ENCODE measurements at places on chromosomes 1 and 21. TPM values are rescaled to one million over a fixed set of nuclear protein-coding genes. Genes with fewer than 3 reads are reported as not detected.

Gene RGS13
- total RNA-seq, result not detected

Gene SPRR2B
- not detected for total RNA-seq

Gene BMP8A
- not detected for total RNA-seq

Gene LENEP
- total RNA-seq, result 1.4 TPM

Gene CRYAA
- total RNA-seq, result not detected

Gene SUSD4
- total RNA-seq, result not detected

Gene LAMC2
- 0.07 TPM for total RNA-seq

Gene KRTAP20-3
- not detected for total RNA-seq

Gene LYPD8
- total RNA-seq, result not detected

Gene FCRL1
- not detected for total RNA-seq

DNA sequence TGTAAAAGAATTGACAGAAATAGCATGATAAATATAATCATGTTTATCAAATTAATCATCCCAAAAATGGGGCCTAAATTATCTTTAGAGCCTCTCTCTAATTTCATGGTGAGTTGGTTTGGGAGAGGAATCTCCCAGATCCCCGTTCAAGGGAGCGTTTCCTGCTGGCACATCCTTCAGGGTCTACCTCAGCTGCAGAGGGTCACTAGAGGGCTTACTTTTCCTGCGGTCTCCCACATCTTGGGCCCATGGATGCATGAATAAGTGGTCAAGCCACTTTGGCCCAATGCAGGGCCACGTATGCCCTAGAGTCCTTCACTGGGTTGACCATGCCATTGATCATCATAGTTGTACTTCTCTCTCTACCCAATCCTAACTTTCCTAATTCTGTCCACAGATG, 164.1 kb downstream of the USP25 start:
- no peaks in the 10 kb centered on the region for H3K36me3 ChIP-seq
- H3K4me1 ChIP-seq, result no peaks in the 10 kb centered on the region
- no peak overlapping the region for H3K4me3 ChIP-seq
- H3K27me3 ChIP-seq, result no peaks in the 10 kb centered on the region
- no peak overlapping the region for H3K27ac ChIP-seq

- no peak overlapping the region for H3K4me3 ChIP-seq
- no peaks in the 10 kb centered on the region for H3K27me3 ChIP-seq
- peaks cover 29% of the 10 kb centered on the region for H3K36me3 ChIP-seq
- no peak overlapping the region for H3K27ac ChIP-seq
Observed at GRCh38 chr1:147652306-147652705, 18.0 kb downstream of the ACP6 start.

- H3K27me3 ChIP-seq, result no peaks in the 10 kb centered on the region
- H3K36me3 ChIP-seq, result peaks cover 70% of the 10 kb centered on the region
- DNase-seq, result peak; percentile 45
- H3K4me1 ChIP-seq, result peaks cover 29% of the 10 kb centered on the region
- H3K27ac ChIP-seq, result no peak overlapping the region
Observed at GRCh38 chr1:89112871-89113613, 12.9 kb downstream of the GBP2 start.

- peak overlapping the region; percentile 64 for H3K27ac ChIP-seq
- peak overlapping the region; percentile 35 for H3K4me3 ChIP-seq
- H3K36me3 ChIP-seq, result no peaks in the 10 kb centered on the region
- peaks cover 26% of the 10 kb centered on the region for H3K4me1 ChIP-seq
- DNase-seq, result peak; percentile 84
Observed at GRCh38 chr1:30191154-30191702, 532.2 kb downstream of the MATN1 start.

GRCh38 chr1:15803380-15803779, 4.1 kb downstream of the UQCRHL start:
- H3K27me3 ChIP-seq, result peaks cover 12% of the 10 kb centered on the region
- no peak overlapping the region for H3K27ac ChIP-seq
- H3K36me3 ChIP-seq, result no peaks in the 10 kb centered on the region
- DNase-seq, result peak; percentile 63
- peaks cover 6% of the 10 kb centered on the region for H3K4me1 ChIP-seq

GRCh38 chr1:78038071-78038470, 7.7 kb upstream of the GIPC2 start:
- no peak overlapping the region for H3K4me3 ChIP-seq
- DNase-seq, result no peak
- H3K36me3 ChIP-seq, result no peaks in the 10 kb centered on the region
- peaks cover 27% of the 10 kb centered on the region for H3K27me3 ChIP-seq
- H3K27ac ChIP-seq, result no peak overlapping the region

DNA sequence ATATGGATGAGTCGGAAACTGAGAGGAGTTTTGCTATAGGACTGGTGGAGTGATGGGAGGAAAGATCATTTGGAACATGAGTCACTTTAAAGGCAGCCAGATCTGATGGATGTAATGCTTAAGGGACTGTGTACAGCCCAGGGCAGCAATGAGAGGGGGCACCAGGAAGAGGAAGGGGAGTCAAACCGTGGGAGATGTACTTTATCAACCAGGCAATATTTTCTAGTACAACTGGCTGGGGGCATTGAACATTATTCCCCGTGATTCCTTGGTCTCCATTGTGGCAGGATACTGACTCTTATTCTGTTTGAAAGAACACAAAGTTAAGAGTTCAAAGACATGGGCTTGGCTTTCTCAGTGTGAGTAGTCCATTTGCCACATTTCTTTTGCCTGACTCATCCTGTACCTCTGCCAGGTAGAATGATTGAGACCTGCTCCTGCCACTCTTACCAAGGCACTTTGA, 268.2 kb upstream of the NR5A2 start:
- H3K27me3 ChIP-seq, result peaks cover 8% of the 10 kb centered on the region
- DNase-seq, result no peak
- H3K27ac ChIP-seq, result no peak overlapping the region
- no peak overlapping the region for H3K4me3 ChIP-seq
- no peaks in the 10 kb centered on the region for H3K36me3 ChIP-seq
